Fibroblast of upper back skin (primary cell): ENCODE measurements at places on chromosomes 2 and 18.

DNA sequence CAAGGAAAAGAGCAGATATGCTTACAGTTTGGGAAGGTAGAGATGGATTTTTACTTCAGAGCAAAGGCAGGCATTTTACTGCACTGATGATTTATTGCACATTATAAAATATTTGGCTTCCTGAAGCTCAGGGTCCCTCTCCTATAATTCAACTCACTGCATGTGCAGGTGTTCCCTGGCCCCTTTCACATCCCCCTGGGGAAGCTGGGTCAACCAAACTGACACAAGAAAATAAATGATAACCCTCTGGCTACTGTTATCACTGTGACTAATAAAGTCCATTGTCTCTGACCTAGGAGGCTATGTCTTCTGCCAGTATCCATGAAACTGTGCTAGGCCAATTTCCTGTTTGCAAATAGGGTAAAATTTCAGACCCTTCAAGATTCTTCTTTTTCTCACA lies 163.1 kb downstream of the ARL6IP6 start:
- DNase-seq: no peak

GRCh38 chr2:225797394-225797793 lies 397.9 kb downstream of the NYAP2 start:
- DNase-seq: no peak

GRCh38 chr2:20432714-20433113 lies 14.2 kb upstream of the RHOB start:
- no peak for DNase-seq

- peak; percentile 81 for DNase-seq
Observed at GRCh38 chr2:112869258-112869842, 32.8 kb upstream of the IL1B start.

DNA sequence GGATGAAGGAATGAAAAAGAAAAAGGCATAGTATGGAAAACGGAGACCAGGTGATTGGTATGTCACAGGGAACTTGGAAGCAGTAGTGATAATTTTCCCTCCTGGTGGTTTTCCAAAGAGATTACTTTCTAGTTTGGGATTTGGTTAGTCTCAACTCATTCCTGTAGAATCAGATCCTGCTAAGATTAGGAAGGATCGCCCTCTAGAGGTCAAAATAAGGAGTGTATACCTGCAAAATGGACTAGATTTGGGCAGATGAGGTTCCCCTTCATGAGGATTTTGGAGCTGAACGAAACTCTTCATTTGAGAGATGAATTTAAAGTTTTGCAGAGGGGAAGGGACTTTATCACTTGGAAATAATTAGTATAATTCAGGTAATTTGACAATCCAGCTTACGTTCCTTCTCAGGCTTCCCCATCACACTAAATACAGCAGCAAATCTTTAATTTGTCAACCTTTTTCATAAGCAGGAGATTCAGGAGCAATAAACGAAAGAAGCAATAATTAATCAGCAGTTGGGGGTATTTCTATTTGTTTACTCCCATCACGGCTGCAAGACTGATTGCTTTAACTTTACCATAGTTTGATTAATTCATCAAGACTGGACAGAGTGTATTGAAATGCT lies 65.2 kb downstream of the CCDC195 start:
- peak; percentile 56 for DNase-seq

- DNase-seq: no peak
Observed at GRCh38 chr2:176464886-176465564, 195.8 kb downstream of the MTX2 start.

GRCh38 chr2:190446750-190447516 lies 38.8 kb downstream of the MFSD6 start:
- no peak for DNase-seq

DNA sequence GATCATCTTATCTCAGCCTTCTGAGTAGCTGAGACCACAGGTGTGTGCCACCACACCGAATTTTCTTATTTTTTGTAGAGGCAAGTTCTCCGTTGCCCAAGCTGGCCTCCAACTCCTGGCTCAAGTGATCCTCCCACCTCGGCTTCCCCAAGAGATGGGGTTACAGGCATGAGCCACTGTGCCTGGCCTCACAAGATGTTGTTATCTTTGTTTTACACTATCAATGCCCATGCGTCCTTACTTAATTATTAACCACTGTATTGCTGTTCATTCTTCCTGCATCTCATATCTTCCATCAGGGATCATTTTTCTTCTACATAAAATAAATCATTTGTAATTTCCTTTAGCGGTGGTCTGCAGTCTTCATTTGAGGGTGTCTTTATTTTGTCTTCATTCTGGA lies 181.9 kb downstream of the TGIF1 start:
- no peak for DNase-seq
